ENCODE measurements at places on chromosomes 16 and 17. TPM values are rescaled to one million over a fixed set of nuclear protein-coding genes. Genes with fewer than 3 reads are reported as not detected.

The MRPL27 gene
- total RNA-seq = 69.6 TPM

- DNase-seq = peak; percentile 23
Measured at GRCh38 chr17:54992797-54993639, 24.5 kb downstream of the STXBP4 start.

DNA sequence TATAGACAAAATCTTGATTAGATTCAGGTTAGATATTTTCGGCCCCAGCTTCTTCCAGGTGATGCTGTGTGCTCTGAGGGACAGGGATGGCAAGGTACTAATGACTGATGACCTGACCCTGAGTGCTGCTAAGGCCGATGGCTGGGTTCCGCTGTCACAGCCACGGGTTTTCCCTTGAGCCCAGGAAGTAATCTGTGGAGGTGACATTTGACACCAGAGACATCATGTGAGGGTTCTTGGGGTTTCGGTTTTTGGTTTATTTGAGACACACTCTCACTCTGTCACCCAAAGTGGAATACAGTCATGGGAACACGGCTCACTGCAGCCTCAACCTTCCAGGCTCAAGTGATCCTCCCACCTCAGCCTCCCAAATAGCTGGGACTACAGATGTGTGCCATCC, 9.8 kb downstream of the OTOP3 start:
- no peak for DNase-seq

DNA sequence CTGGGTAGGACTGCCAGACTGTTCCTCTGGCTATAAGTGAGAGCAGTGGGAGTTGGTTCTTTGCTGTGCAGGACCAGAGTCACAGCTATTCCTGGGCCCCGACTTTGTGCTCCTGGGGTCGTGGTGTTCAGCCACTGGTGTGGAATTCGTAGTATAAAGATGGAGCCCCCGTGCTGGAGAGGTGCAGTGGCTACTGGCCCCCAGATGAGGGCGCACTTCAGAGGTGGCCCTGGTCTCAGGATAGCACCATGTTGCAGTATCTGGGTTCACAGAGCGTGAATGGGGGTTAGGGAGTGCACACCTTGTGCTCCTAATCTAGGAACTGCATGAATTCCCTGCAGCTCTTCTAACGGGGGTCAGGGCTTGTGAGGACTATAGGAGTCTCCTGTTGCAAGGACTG, 21.1 kb downstream of the TANC2 start:
- DNase-seq = no peak

The CALB2 gene
- 2.4 TPM for total RNA-seq

- DNase-seq = no peak
Measured at GRCh38 chr17:64183815-64184214, 53.9 kb upstream of the ERN1 start.

The TMEM98 gene
- total RNA-seq = 206 TPM

The KRTAP4-3 gene
- total RNA-seq = not detected

DNA sequence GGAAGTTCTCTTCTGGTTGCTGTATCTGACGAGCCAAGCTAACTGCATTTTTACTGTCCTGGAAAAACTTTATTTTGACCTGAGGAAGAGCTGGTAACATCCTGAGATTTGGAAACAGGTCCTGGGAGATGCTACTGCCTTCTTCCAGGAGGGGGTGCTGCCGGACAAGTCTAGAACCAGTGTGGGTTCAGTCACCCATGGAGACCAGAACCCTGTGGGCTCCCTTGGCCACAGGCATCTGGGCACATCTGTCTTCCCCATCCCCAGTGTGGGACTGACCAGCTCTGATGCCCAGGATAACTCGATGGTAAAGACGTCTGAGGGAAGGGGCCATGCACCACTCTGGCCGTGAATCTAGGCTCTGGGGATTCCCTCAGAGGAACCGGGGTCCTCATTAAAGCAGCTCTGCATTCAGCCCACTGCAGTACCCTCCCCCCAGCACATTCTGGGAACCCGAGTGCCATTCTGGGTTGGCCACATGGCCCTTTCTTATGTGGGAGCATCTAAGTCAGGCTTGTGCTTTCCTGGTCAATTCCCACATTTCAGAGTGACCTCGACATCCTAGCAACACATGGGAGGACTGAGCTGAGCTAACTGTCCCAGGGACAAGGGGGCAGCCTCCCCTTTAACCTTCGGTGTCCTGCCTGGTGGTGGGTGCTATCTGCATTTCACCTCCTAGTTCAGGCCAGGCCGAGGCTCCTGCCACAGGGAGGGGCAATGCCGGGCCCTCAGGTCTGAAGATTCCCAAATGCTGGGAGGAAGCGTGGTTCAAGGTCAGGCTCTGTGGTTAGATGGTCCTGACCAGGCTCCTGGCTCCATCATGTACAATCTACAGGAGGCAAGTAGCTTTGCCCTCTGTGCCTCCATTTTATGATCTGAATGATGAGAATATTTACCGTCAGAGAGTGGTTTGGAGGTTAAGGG, 6.4 kb downstream of the C16orf86 start:
- DNase-seq = peak; percentile 54

The MYO19 gene
- total RNA-seq = 49.4 TPM

DNA sequence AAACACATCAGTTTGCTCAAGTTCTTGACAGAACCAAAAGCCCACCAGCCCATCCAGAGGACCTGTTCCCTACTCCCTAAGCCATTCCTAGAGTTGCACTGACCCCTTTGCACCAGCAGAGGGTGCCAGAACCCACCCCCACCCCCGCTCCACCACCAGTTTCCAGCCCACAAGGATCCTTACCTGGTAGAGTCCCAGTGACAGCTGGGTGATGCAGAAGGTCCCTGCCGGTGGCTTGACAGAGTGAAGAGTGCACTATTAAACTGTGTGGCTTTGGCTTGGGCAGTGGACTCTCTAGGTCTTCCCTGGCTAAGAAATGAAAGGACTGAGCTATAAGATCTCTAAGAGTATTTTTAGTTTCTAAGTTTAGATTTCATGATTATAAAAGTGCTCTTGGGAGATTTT, 73.3 kb upstream of the MTMR4 start:
- peak; percentile 32 for DNase-seq

- peak; percentile 75 for DNase-seq
Measured at GRCh38 chr17:77836557-77837041, 121.9 kb upstream of the TNRC6C start.

DNA sequence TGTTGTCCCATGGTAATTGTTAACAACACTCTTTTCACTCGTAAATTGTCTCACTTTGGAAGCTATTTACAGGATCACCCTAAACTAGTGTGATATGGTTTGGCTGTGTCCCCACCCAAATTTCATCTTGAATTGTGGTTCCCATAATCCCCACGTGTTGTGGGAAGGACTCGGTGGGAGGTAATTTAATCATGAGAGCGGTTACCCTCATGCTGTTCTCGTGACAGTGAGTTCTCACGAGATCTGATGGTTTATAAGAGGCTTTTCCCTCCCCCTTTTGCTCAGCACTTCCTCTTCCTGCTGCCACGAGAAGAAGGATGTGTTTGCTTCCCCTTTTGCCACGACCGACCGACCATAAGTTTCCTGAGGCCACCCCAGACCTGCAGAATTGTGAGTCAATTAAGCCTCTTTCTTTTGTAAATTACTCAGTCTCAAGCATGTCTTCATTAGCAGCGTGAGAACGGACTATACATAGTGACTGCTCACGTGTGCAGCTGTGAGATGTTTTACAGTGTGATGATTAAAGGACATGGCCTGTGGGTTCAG, 34.4 kb downstream of the DNAH3 start:
- DNase-seq = no peak

DNA sequence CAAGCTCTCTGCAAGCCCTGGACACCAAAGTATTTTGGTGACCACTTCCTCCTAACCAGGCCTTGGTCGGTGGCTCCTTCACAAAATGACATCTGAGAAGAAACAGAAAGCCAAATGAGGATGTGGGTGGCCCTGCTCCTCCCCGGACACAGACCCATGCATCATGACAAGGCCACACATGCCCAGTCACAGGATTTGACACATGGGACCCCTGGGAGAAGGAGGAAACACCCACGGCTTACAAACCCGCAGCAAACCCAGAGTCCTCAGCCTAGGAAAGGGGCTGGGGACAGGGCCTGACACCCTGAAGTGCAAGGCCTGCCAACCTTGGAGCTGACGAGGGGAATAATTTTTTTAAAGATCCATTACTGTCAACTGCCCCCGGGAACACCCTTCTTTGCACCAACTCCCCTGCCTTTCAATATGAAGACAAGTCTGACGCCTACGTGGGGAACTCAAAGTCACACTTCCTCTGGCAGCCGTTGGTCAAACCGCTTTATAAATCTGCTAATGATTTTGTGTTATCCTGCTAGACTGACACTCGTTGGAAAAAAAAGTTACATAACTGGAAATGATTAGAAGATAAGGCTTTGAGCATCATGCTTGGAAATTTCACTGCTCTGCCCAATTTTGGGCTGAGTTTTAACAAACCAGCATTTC, 41.3 kb downstream of the GAS7 start:
- DNase-seq = no peak

The EFNB3 gene
- 5.5 TPM for total RNA-seq

DNA sequence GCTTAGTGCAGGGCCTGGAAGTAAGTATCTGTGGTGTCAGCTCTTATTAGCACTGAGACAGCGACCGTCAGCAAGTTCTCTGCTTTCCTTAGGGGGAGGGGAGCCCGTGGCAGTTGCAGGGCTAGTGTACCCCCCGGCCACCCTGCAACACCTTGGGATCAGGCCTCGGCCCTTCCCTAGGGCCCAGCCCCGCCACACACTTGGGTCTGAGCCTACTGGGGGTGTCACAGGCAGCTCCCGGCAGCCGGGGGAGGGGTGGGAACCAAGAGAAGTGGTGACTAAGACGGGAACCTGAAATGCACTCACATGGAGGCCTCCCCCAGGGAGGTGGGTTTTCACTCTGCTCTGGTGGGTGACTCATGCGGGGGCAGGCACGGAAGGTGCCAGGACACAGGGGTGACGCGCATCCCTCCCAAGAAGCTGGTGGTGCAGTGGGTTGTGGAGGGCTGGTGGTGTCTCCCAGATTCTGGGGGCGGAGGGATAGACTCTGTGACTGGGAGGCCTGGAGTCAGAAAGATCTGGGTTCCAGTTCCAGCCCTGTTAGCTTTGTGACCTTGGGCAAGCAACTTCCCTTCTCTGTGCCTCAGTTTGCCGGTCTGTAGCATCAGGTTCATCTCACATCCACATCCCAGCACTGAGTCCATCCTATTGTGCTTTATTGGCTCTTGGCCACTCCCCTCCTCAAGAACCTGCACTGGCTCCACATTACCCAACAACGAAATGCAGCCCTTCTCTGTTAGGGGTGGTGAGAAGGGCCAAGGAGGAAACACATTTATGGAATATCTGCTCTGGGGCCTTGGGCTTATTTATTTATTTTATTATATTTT, 44.5 kb downstream of the LAT start:
- no peak for DNase-seq

The TOM1L1 gene
- total RNA-seq = 81.3 TPM

GRCh38 chr17:45233423-45233924, 11.8 kb downstream of the FMNL1 start:
- DNase-seq = no peak

GRCh38 chr17:54901230-54901822, 674 bp downstream of the TOM1L1 start:
- no peak for DNase-seq

GRCh38 chr17:77218902-77219301, 78.1 kb downstream of the SEC14L1 start:
- DNase-seq = no peak

DNA sequence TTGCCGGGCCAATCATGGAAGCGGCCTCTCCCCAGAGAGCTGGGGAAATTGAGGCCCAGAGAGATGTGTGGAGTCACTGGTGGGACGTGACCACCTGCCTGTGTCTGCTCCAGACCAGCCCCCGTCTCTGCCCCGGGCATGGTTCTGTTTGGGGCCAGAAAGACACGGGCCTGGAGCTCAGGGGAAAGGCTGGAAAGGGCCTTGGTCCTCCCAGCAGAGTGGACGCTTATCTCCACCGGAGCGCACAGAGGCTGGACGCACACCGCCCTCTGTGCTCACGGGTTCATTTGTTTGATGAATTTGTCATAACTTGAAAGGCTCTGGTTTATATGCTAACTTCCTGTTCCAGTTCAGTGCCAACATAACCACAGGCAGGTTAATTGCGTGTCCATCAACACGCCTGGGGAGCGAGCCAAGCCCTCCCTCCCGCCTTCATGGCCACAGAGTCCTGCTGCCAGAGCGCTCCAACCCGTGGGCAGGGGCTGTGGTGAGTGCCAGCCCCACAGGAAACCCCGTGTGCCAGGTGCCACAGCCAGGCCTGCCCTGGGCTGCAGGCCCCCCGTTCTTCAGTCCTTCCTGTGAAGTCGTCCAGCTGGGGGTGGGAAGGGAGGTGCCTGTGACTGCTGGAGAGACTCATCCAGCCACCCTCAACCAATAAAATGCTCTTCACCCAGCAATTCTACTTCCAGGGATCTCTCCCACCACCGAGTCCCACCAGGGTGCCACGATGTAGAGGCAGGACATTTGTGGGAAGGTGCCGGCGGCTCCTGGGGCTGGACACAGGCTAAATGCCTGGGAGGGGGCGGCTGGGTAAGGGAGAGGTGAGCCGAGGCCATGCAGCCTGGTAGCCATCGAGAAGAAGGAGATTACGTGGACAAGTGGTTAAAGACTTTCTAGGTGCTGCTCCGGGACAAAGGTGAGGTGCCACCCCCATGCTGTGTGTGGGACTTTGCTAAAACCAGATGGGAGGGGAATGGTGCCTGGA, 29.4 kb upstream of the BAHCC1 start:
- DNase-seq = peak; percentile 94

- DNase-seq = no peak
Measured at GRCh38 chr17:50114401-50114800, 15.6 kb downstream of the SAMD14 start.

GRCh38 chr17:57471868-57472368, 215.6 kb downstream of the MSI2 start:
- no peak for DNase-seq

The CASKIN1 gene
- 0.77 TPM for total RNA-seq

DNA sequence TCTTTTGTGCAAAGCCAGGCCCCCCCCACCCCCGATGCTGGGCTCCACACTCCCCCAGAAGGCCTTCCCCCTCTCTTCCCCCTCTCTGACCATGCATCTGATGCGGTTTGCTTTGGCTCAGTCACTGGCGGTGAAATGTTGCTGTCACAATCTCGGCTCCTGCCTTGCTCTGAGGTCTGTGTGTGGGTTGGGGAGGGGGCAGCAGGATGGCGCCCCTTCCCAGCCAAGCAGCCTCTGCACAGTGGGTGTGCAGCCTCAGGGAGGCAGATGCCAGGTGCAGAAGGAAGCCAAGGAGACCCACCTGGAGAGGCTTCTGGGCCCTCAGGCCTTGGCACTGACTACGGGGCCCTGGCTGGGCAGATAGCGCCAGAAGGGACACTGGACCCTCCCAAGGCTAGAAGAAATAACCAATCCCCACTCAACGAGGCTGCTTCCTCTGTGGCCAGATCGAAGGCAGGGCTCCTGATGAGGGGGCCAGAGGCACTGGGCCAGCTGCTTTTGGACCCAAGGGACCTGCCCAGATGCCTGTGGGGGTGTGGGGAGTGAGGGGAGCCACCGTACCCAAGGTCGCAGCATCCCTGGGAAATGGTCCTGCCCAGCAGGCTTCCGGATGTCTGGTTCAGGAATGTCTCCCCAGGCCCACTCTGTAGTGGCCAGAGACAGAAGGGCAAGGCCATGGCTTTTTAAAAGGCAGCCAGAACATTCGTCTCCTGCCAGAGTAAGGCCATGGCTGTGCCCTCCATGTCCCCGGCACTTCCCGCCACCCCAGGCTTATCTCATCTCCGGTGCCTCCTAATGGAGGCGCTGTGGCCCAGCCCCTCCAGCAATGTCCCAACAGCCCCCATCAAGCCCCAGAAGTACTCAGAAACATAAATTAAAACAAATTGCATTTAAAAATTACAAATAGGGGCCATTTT, 43.4 kb upstream of the SLC38A10 start:
- DNase-seq = no peak

- no peak for DNase-seq
Measured at GRCh38 chr16:58458606-58459343, 41.2 kb upstream of the NDRG4 start.

- no peak for DNase-seq
Measured at GRCh38 chr16:1469693-1470201, 5.1 kb downstream of the CLCN7 start.

The WWOX gene
- total RNA-seq = 93.2 TPM

Measured in prostate gland (tissue), 2 donors.